Adrenal gland (tissue), 19 donors: ENCODE measurements at places on chromosomes 7 and 10. TPM values are rescaled to one million over a fixed set of nuclear protein-coding genes. Genes with fewer than 3 reads are reported as not detected.
A peak's percentile ranks its signal among the peaks of the same experiment; 100 is the strongest.

Gene CFAP69
- total RNA-seq: 4.6 TPM

Gene GPER1
- 19.7 TPM for total RNA-seq

DNA sequence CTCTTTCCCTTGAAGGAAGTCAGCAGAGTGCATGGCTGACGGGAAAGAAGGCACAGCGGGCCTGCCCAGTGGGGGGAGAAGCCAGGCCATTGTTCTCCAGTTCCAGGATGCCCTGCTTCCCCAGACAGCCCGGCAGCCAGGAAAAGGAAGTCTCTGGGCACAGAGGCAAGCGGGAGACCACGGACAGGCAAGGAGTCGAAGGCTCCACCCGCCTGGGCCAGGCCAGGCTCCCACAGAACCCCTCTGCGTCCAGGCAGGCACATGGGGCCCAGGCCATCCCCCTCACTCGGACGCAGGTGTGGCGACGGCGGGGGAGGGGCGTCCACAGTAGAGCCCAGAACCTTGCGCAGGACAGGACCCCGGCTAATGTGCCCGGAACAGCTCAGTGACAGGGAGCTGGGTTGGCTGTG, 8.7 kb downstream of the GPR146 start:
- H3K4me1 ChIP-seq: peaks cover 56% of the 10 kb centered on the region
- no peaks in the 10 kb centered on the region for H3K27me3 ChIP-seq
- H3K27ac ChIP-seq: peak overlapping the region; percentile 73
- peak; percentile 42 for DNase-seq

GRCh38 chr10:93397020-93397419, 85.1 kb downstream of the MYOF start:
- peaks cover 10% of the 10 kb centered on the region for H3K36me3 ChIP-seq
- no peak overlapping the region for H3K27ac ChIP-seq

GRCh38 chr7:64795176-64795575, 948 bp downstream of the ZNF138 start:
- no peak overlapping the region for H3K4me3 ChIP-seq
- DNase-seq: no peak
- H3K27ac ChIP-seq: no peak overlapping the region
- H3K4me1 ChIP-seq: no peaks in the 10 kb centered on the region
- no peaks in the 10 kb centered on the region for H3K27me3 ChIP-seq
- peaks cover 11% of the 10 kb centered on the region for H3K36me3 ChIP-seq
